Caco-2 (cell line): ENCODE measurements at places on chromosomes 12 and 14.

GRCh38 chr12:123482876-123483275, 24.9 kb downstream of the SNRNP35 start:
- no peak for DNase-seq

GRCh38 chr12:7869137-7869536, 3.6 kb downstream of the SLC2A14 start:
- DNase-seq, result no peak

GRCh38 chr12:5195691-5196090, 152.0 kb downstream of the KCNA5 start:
- DNase-seq, result no peak

- no peak for DNase-seq
These were observed 18.5 kb downstream of the ATL1 start for GRCh38 chr14:50578433-50578832.

GRCh38 chr14:37595809-37596621, 586 bp downstream of the TTC6 start:
- DNase-seq, result peak; percentile 92

DNA sequence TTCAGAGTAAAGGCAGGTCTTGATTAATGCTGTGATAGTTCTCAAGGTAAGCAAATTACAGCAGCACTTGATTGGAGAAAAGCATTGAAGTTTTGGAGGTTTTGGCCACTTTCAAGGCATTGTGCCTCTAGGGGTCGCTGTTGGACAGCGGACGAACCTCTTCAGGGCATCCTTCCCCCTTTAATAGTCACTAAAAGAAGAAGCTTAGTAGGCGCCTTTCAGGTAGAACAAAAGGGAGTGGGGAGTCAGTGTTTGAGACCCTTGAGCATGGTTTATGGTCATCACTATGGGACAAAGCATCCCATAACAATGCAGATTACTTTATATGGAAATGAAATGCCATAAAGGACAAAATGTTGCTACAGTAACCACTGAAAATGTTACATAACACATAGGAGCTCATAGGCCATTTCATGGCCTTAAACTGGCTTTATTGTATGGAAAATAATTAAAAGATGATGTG, 199.5 kb upstream of the DCN start:
- DNase-seq, result peak; percentile 80

DNA sequence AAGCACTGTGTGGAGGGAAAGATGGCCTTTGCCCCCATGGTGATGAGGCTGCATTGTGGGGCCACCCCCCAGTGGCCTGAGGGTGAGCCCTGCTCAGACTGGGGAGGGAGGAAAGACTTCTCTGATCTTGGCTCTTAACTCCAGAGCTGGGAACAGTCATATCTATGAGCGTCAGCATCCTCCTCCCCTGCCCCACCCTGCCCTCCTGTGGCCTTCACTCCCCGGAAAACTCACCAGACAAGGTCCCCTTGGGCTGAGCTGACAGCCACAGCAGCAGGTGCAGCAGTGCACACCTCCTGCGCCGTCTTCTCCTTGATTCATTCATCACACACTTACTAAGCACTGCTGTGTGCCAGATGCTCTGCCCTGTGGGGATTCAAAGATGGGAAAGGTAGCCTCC, 98.8 kb downstream of the B4GALNT3 start:
- no peak for DNase-seq

GRCh38 chr12:12985817-12986408, 14.2 kb downstream of the HEBP1 start:
- peak; percentile 59 for DNase-seq

GRCh38 chr12:40254455-40255085, 29.8 kb downstream of the LRRK2 start:
- no peak for DNase-seq

GRCh38 chr12:87728931-87729593, 300.1 kb downstream of the C12orf50 start:
- no peak for DNase-seq

DNA sequence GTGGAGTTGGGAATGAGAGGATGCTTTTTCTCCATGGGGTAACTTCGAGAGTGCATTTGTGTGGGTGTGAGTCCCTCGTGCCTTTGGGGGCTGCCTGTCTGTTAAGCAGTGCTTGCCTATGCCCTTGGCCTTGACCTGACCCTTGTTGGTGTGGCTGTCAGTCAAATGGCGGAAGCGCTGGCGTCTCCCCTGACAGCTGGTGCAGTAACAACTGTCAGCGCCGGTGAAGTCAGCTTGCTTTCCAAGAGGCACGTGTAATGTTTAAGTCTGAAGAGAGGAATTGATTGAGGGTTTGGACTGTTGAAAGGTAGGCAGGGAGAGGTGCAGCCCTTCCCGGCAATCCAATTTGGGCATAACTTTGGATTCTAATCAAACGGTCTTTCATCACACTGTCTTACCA, 211.3 kb downstream of the AACS start:
- no peak for DNase-seq

GRCh38 chr12:90327793-90328743, 619.4 kb upstream of the ATP2B1 start:
- no peak for DNase-seq

- DNase-seq, result no peak
These were observed 322.2 kb downstream of the MDGA2 start for GRCh38 chr14:47353186-47353585.

DNA sequence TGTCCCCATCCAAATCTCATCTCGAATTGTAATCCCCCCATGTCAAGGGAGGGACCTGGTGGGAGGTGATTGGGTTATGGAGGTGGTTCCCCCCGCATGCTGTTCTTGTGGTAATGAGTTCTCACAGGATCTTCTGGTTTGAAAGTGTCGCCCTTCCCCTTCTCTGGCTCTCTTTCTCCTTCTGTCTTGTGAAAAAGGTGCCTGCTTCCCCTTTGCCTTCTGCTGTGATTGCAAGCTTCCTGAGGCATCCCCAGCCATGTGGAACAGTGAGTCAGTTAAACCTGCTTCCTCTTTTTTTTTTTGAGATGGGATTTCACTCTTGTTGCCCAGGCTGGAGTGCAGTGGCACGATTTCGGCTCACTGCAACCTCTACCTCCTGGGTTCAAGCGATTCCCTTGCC, 104.0 kb downstream of the CCDC91 start:
- DNase-seq, result no peak

- no peak for DNase-seq
These were observed 40.0 kb downstream of the GPR65 start for GRCh38 chr14:88044776-88045446.

DNA sequence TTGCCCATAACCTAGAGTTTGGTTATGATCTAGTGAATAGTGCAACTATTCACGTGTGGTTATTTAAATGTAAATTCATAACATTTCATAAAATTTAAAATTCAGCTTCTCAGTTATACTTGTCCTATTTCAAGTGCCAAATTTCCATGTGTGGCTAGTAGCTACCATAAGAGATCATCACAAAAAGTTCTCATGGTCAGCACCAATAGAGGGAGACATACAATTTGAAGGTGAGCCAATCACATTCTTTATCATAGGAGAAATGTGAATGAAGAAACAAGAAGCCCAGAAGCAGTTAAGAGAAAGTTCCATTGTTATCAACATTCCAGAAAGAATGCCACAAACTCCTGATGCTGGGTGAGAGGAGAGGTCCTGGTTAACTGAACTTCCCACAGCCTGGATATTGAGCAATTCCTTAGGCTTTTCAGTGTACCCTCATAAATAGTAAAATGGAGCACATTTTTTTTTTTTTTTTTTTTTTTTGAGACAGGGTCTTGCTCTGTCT, 892.9 kb upstream of the USP15 start:
- DNase-seq, result no peak

DNA sequence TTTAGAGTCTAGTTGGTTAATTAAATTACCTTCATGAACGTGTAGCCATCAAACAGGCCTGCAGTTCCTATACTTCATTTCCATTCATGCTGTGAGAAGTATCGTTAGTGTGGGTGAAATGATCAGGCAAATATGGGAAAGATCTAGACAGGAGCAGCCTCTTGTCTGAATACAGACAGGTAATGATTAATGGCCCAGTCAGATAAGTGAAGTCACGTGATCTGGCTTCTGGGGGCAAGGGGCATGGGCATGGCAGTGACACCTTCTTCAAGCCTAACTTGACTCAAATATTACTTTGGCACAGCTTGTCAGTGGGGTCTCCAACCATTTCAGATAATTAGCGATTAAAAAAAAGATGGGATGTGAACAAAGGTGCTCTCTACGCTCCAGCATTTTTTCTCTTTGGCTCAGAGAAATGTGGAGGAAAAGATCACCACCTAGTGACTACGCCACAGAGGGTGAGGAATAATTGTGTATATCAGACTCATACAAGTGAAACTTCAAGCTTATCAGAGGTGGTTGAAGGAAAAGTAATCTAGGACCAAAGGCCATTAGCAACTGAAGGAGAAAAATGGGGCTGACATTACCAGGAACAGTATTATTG, 17.8 kb downstream of the GUCY2C start:
- DNase-seq, result no peak

DNA sequence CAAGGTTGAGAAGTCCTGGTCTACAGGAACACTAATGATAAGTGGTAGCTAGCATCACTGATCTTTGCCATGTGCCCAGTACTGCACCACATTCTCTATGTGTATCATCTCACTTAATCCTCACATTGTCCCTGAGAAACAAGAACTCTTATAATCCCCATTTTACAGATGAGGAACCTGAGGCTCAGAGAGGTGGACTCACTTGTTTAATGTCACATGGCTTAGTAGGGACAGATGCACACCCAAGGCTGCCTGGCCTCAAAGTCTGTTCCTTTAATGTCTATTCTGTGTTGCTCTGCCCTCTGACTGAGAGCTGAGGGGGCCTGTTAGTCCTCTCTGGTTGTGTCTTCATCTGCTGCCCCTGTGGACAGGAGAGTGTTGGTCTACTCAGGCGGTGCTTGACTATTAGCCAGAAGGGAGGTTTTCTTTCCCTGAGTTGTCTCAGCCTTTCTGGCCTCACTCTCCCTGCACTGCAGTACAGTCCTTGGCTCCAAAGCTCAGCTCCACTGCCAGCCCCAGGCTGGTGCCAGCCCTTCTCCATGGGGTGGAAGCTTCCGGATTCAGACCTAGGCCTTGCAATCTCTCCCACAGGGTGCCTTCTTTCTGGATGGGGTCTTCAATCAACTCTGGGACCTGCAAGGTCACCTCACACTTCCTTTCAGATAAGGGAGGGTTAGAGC, 4.9 kb upstream of the DYNLL1 start:
- no peak for DNase-seq

DNA sequence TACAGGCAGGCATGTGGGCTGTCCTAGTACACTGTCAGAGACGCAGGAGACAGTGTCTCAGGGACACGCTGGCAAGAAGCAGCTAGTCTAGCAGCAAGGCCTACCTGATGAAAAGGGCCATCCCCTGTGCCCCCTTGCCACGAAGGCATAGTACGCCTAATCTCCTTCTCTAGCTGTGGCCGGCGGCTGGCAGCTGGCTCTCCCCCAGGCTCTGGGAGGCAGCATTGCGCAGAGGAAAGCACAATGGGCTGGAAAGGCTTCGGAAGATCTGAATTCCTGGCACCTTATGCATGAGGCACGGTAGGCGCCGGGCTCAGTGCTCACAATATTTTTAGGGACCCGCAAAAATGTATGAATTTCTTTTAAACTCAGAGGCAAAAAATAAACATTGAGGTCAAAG, 16.0 kb upstream of the PLEKHH1 start:
- no peak for DNase-seq

DNA sequence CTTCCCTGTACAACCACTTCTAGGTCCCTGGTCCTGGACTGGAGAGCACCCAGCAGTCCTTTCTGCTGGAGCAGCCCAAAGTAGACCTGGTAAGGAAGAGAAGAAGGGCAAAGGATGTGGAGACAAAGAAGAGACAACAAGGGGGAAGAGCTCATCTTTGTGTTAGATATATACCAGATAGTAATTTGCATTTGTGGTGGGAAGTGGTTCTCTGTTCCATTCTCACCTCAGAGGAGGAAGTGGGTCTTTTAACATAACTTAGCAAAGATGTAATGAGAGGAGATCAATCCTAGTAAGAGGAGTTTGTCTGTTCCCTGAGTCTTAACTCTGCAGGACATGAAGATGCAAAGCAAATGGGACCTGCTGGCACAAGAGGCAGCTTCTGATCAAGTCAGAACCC, 8.0 kb downstream of the CCDC198 start:
- DNase-seq, result no peak

GRCh38 chr12:54363618-54364017, 668 bp downstream of the GPR84 start:
- DNase-seq, result no peak

GRCh38 chr12:12153596-12153995, 82.9 kb downstream of the BCL2L14 start:
- DNase-seq, result no peak

DNA sequence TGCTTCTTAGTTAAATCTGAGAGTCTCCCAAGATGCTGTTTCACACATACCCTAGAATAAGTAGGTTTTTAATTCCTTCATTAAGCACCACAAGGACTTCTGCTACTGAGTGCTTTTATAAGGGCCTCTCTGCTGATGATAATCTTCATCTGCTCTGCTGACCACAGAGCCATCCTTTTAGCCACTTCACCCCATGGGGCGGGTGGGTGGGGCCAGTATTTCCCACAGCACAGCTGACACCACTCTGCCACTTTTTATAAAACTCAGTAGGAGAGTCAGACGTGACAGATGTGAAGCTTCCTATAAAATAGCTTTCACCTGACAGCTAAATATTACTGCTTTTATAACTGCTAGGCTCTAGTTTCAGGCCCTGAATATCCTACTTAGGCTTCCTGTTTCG, 20.3 kb downstream of the FCF1 start:
- DNase-seq, result no peak

GRCh38 chr12:92226071-92226661, 80.5 kb upstream of the BTG1 start:
- DNase-seq, result no peak

- no peak for DNase-seq
These were observed 29.5 kb upstream of the BCDIN3D start for GRCh38 chr12:49872381-49872780.

DNA sequence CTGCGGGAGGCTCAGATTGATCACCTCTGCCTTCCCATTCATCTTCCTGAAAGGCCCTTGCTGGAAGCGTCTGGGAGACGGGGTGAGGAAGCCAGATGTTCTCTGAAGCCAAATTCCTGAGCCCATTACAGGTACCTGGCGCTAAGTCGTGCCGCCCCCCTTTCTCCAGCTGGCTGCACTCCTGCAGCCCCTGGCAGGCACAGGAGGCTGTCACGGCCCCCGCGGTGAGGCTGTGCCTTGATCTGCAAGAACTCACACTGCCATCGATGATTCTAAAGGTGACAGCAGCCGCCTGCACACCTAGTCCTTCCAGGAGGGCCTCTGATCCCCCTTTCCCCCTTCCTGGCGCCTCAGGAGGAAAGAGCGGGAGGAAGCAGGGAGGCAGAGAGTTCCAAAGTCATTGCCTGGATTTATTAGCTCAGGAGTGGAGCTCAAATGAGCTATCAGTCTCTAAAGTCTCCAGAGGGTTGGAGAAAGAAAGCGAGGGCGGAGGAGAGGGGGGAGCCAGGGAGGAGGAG, 106.9 kb downstream of the RFLNA start:
- DNase-seq, result no peak
